ENCODE measurements at places on chromosomes 3 and 15.

DNA sequence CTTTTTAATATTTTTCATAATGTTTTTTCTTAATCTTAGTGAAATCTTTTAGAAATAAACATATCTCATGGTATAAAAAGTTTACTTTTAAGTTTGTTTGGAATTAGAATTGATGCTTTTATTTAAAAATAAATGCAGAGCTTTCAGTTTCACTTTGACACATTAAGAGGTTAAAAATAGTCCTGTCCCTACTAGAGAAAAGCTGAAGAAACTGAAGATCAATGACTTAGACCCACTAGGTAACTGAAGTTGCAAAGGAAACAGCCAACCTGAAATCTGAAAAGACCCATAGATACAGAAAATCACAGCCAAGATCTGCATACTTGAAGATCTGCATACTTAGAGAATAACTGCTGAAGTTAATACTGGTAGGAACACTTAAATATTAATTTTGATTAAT lies 237.6 kb downstream of the RAP2B start:
- no peak overlapping the region for H3K4me3 ChIP-seq
- no peak overlapping the region for H3K27ac ChIP-seq
- H3K4me1 ChIP-seq: peaks cover 2% of the 10 kb centered on the region

- no peak overlapping the region for H3K4me3 ChIP-seq
- H3K27ac ChIP-seq: no peak overlapping the region
- no peaks in the 10 kb centered on the region for H3K36me3 ChIP-seq
- H3K27me3 ChIP-seq: no peaks in the 10 kb centered on the region
- no peaks in the 10 kb centered on the region for H3K4me1 ChIP-seq
Measured at GRCh38 chr3:177642804-177643125, 445.5 kb upstream of the TBL1XR1 start.

DNA sequence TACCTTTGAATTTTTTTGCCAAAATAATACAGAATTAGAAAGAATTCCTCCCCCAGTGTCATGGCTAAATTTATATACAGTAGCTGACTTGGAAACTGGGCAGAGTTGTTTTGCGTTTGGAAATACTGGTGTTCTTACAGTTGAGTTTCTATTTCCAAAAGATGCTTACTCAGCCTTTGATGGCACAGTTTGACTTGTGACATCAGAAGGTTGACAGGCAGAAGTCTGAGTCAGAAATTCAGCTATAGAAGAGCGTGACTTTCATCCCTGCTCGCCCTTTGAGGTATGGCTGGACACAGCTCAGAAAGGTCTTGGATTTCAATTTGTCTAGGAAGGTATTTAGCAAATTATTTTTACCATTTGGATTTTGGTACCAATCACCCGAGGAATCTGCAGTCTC lies 175.8 kb downstream of the VGLL4 start:
- no peak for DNase-seq
- peaks cover 6% of the 10 kb centered on the region for H3K36me3 ChIP-seq
- peaks cover 28% of the 10 kb centered on the region for H3K4me1 ChIP-seq
- no peak overlapping the region for H3K4me3 ChIP-seq

- no peak for DNase-seq
- peaks cover 6% of the 10 kb centered on the region for H3K4me1 ChIP-seq
- H3K27ac ChIP-seq: no peak overlapping the region
- no peaks in the 10 kb centered on the region for H3K36me3 ChIP-seq
Measured at GRCh38 chr3:188007897-188008296, 146.1 kb upstream of the LPP start.

DNA sequence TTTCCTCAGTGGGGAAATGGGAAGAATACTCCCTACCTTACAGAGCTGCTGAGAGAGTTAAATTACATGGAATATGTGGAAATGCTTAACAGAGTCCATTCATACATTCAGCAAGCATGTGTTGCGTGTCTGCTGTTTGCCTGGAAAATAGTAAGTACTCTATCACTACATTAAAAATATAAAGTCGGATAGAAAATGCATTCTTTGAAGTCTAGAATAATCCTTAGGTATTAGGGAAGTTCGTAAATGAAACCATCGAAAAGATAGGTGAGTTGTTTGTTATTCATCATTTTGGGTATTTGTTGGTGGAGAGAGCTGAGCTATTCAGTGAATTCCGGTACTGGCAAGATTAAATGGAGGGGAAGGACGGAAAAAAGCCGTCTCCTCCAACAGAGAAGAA lies 200.1 kb downstream of the OPA1 start:
- peaks cover 28% of the 10 kb centered on the region for H3K4me1 ChIP-seq
- H3K4me3 ChIP-seq: no peak overlapping the region
- H3K36me3 ChIP-seq: no peaks in the 10 kb centered on the region
- no peaks in the 10 kb centered on the region for H3K27me3 ChIP-seq
- no peak overlapping the region for H3K27ac ChIP-seq

GRCh38 chr15:84731774-84732173 lies 15.8 kb upstream of the SEC11A start:
- no peak overlapping the region for H3K4me3 ChIP-seq
- no peaks in the 10 kb centered on the region for H3K27me3 ChIP-seq
- DNase-seq: no peak
- no peaks in the 10 kb centered on the region for H3K36me3 ChIP-seq

- peaks cover 2% of the 10 kb centered on the region for H3K4me1 ChIP-seq
- H3K27me3 ChIP-seq: no peaks in the 10 kb centered on the region
Measured at GRCh38 chr3:11251807-11252176, 20.4 kb upstream of the ATG7 start.

- H3K4me1 ChIP-seq: peaks cover 7% of the 10 kb centered on the region
- H3K27me3 ChIP-seq: peaks cover 3% of the 10 kb centered on the region
- no peak overlapping the region for H3K27ac ChIP-seq
- H3K4me3 ChIP-seq: no peak overlapping the region
- no peaks in the 10 kb centered on the region for H3K36me3 ChIP-seq
Measured at GRCh38 chr3:169460035-169460434, 203.5 kb downstream of the MECOM start.

DNA sequence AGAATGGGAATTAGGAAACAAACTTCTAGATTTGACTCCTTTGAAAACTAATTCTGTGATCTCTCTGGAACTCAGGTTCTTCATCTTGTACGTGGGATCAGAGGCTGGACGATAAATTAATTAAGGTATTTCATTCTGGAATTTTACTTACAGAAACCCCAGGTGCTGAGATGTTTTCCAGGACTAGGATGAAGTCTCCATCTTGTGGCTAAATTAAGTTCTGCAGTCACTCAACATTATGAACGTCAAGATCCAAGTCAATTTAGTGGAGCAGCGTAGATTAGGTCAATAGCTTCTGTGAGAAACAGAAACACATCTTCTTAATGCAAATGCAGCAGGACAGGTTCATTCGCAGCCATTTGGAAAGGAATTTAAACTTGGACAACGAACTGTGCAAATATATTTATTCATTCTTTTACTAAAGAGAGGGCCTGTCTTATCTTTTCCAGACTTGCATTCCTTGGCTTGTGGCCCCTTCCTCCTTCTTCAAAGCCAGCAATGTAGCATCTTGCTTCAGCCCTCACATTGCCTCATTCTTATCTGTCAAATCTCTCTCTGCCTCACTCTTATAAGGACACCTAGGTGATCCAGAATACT lies 26.7 kb upstream of the TMC3 start:
- no peak overlapping the region for H3K27ac ChIP-seq
- peaks cover 4% of the 10 kb centered on the region for H3K4me1 ChIP-seq
- no peak for DNase-seq
- H3K27me3 ChIP-seq: no peaks in the 10 kb centered on the region
- no peaks in the 10 kb centered on the region for H3K36me3 ChIP-seq

GRCh38 chr3:152731511-152731910 lies 103.4 kb upstream of the P2RY1 start:
- no peak overlapping the region for H3K27ac ChIP-seq
- H3K4me3 ChIP-seq: no peak overlapping the region
- no peak for DNase-seq
- H3K4me1 ChIP-seq: no peaks in the 10 kb centered on the region
- no peaks in the 10 kb centered on the region for H3K27me3 ChIP-seq

GRCh38 chr3:130341388-130341787 lies 4.1 kb upstream of the COL6A5 start:
- no peaks in the 10 kb centered on the region for H3K36me3 ChIP-seq
- H3K27ac ChIP-seq: no peak overlapping the region
- peaks cover 16% of the 10 kb centered on the region for H3K27me3 ChIP-seq
- DNase-seq: no peak
- H3K4me1 ChIP-seq: peaks cover 5% of the 10 kb centered on the region

DNA sequence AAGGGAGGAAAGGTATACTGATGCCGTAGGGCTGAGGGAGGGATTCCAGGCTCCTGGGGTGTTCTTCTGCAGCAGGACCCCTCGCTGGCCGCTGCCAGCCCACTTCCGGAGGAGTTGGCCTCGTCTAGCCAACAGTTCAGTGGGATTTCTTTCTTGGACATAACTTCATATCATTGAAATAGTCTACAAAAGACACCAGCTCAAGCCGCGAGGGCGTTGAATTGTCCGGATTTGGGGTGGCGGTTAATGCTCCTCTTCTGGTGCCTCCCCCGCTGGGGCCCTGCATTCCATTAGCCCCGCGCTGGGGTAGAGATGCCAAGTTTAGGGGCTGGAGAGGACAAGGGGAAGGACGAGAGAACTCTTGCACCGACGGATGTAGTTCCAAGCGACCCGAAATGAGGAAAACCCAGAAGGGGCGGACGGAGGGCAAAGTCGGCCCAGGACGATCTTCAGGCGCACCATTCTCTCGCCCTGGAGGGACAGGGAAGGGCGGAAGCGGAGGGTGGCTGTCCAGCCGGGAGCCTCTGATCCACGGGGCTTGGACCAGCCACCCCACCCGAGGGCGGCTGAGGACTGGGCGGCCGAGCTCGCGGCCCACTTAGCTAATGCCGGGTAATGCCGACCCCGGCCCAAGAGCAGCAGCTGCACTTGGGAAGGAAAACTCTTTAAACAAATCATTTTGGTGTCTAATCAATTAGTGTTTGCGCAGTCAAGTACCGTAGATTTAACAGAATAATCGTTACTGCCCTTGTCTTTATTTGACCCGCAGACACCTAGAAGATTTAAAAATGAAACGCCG lies 4.7 kb upstream of the ONECUT1 start:
- no peak for DNase-seq
- H3K27me3 ChIP-seq: peaks cover 99% of the 10 kb centered on the region
- H3K36me3 ChIP-seq: no peaks in the 10 kb centered on the region
- peaks cover 34% of the 10 kb centered on the region for H3K4me1 ChIP-seq
- H3K4me3 ChIP-seq: no peak overlapping the region
- H3K27ac ChIP-seq: no peak overlapping the region

- H3K4me1 ChIP-seq: no peaks in the 10 kb centered on the region
- no peaks in the 10 kb centered on the region for H3K36me3 ChIP-seq
- no peak for DNase-seq
- H3K4me3 ChIP-seq: no peak overlapping the region
- H3K27ac ChIP-seq: no peak overlapping the region
Measured at GRCh38 chr15:81939604-81940440, 106.0 kb downstream of the MEX3B start.

DNA sequence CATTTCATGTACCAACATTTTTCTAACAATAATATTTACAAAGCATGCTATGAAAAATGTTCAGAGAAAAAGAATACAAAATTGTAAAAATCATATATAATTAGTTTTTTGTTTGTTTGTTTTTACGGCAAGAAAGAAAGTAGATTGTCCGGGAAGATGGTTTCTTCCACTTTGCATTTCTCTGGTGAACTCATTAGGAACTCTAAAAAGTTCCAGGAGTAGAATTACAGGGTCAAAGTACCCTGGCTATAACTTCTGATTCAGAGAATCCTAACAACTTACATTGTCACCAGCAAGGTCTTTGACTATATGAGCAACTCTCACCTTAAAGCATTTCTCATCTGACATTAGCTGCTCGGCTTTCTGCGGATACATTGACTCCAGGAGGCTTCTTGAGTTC lies 196.7 kb downstream of the PDE8A start:
- H3K36me3 ChIP-seq: no peaks in the 10 kb centered on the region
- H3K4me1 ChIP-seq: no peaks in the 10 kb centered on the region

- peak overlapping the region; percentile 55 for H3K4me3 ChIP-seq
- no peaks in the 10 kb centered on the region for H3K36me3 ChIP-seq
- H3K4me1 ChIP-seq: peaks cover 16% of the 10 kb centered on the region
- no peak overlapping the region for H3K27ac ChIP-seq
Measured at GRCh38 chr3:133927540-133928066, 31.9 kb upstream of the RAB6B start.

DNA sequence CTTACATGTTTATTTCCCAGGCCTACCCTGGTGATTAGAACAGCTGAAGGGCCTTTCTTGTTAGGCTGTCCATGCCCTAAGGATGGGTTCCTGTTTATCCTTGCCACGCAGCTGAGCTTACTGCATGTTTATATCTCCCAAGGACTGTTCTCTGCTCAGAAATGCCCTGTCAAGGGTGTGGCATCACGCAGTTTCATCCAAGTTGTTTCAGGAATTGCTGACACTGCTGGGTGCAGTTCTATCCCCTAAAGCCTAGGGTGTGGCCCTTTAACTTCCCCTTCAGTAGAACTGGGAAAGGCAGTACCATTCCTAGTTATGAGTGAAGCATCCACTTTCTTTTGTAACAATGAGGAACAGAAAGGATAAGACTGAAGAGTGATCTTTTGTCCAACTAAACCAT lies 5.0 kb downstream of the ELL3 start:
- DNase-seq: no peak
- no peak overlapping the region for H3K4me3 ChIP-seq
- H3K27ac ChIP-seq: no peak overlapping the region
- H3K27me3 ChIP-seq: no peaks in the 10 kb centered on the region

GRCh38 chr3:104987859-104988258 lies 378.9 kb upstream of the ALCAM start:
- H3K36me3 ChIP-seq: no peaks in the 10 kb centered on the region

- H3K36me3 ChIP-seq: no peaks in the 10 kb centered on the region
- DNase-seq: no peak
- no peak overlapping the region for H3K4me3 ChIP-seq
- H3K27me3 ChIP-seq: no peaks in the 10 kb centered on the region
Measured at GRCh38 chr3:137349557-137350348, 392.0 kb downstream of the IL20RB start.

DNA sequence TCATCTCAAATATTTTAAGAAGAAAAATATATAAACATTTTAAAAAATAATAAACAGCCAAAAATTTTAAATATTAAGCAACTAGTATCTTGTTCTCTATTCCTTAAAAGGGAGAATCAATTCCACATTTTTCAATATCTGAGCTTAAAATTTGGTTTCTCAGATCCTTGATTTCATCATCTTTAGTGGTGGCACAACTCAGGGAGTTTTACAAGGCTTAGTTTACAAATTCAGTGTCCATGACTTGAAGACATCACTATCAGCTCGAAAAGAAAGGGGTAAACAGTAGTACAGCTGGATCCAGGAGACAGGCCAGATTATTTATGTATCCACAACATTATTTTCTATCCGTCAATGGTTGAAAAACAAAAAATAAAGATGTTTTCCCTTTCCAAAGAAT lies 11.6 kb downstream of the IGF2BP2 start:
- no peak overlapping the region for H3K4me3 ChIP-seq
- no peaks in the 10 kb centered on the region for H3K36me3 ChIP-seq
- peaks cover 5% of the 10 kb centered on the region for H3K27me3 ChIP-seq
- DNase-seq: no peak
- H3K27ac ChIP-seq: no peak overlapping the region

DNA sequence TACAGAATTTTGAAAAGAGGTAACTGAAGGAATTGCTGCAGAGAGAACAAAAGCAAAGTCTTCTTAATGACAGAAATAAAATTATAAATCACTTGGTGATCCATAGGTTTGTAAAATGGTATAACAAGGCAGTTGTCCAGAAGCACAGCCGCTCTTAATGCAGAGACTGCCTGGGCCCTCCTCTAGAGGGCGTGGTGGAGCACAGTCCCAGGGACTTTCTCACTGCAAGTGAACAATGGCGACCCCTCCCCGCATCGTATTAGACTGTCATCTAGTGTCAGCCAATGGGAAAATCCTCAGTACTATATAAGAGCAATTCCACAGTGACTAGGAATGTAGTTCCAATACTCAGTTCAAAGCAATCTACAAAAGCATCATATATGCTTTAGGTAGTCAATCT lies 26.4 kb upstream of the ZBED2 start:
- no peak for DNase-seq
- no peaks in the 10 kb centered on the region for H3K36me3 ChIP-seq
- no peak overlapping the region for H3K4me3 ChIP-seq
- H3K27me3 ChIP-seq: no peaks in the 10 kb centered on the region

Data from suprapubic skin (tissue), 4 donors.